ENCODE measurements at places on chromosomes 6 and 20.
A peak's percentile ranks its signal among the peaks of the same experiment; 100 is the strongest.

- no peak for DNase-seq
Measured at GRCh38 chr6:114619621-114620200, 276.9 kb upstream of the HS3ST5 start.

- no peak for DNase-seq
Measured at GRCh38 chr20:35695978-35696377, 3.2 kb downstream of the NFS1 start.

DNA sequence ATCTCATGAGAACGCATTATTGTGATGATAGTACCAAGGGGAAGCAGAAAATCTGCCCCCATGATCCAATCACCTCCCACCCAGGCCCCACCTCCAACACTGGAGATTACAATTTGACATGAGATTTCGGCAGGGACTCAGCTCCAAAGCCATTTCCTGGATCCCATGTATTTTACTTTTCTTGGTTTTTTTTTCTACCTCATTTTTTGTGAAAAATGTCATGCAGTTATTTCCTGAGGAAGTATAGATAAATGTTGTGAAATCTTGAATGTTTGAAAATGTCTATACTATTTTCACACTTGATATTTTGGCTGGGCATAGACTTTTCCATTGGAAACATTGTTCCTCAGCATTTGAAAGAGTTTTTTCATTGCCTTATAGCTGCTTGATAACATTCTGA, 9.1 kb upstream of the BRPF3 start:
- no peak for DNase-seq

GRCh38 chr20:62400021-62400420, 7.1 kb downstream of the CABLES2 start:
- DNase-seq: no peak

DNA sequence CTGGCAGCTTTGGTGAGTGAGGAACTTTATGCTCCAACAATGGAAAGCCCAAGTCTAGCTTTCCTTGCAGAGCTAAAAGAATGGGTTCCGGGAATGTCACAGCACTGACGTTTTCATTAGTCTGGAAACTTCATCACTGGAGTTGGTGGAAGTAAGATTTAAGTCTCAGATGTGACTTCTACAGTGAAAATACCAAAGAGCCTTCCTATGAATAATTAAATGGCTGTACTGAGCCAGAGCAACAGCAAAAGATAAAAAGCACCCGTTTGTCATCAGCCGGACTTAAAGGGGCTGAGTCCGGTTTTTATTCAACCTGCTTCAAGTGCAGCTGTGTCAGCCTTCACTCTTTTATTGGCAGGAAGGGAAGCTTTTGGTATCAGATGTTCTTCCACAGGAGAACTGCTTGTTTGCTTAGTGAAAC, 46.5 kb upstream of the SHLD1 start:
- no peak for DNase-seq

DNA sequence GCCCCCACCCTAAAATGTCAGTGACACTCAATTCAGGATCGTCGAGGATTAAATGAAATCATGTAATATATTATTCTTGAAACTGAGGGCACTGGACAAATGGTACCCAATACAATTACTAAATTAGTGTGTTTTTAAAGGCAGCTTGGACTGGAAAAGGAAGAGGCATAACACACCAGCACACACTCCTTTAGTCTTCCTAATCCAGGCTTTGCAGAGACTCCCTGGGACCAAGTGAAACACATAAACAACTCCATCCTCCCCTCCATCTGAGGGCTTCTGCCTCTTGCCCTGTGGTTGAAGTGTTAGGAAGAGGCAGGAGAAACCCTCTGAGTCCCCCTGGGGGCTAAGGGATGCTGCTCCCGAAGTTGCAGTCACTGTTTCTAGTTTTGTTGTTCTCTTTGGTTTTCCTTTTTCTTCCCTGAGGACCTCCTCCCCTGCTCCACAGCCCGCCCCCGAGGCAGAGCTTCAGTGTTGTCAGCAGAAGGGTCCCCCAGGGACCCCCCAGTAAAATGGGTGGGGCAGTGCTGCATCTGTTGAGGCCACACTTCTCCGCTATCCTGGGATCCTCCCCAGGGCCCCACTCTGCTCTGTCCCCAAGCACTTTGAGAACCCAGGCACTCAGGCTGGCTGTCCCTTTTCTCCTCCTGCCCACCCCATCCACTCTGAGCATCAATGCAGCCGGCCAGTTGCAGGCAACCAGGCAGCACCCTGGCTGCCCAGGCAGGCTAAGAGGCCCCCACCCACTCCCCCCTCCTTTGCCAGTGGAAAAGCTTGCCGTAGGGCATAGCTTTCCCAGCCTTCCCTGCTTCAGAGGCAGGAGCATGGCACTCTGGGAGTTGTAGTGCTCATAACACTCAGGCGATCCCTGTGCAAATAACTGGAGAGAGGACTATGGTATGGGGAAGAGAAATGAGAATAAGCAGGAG, 5.9 kb downstream of the TMEM63B start:
- peak; percentile 69 for DNase-seq

GRCh38 chr20:39691151-39691862, 729.2 kb downstream of the DHX35 start:
- no peak for DNase-seq

GRCh38 chr6:37396571-37397180, 36.3 kb upstream of the CMTR1 start:
- peak; percentile 3 for DNase-seq

GRCh38 chr6:46044881-46045617, 29.4 kb upstream of the CLIC5 start:
- DNase-seq: peak; percentile 70

GRCh38 chr6:29216528-29216927, 45.8 kb downstream of the OR2J2 start:
- DNase-seq: no peak

GRCh38 chr6:27139756-27140579, 107.5 kb upstream of the PRSS16 start:
- no peak for DNase-seq

- peak; percentile 49 for DNase-seq
Measured at GRCh38 chr6:43584892-43585570, 9.0 kb downstream of the POLH start.

- DNase-seq: no peak
Measured at GRCh38 chr6:68947721-68948120, 312.6 kb downstream of the ADGRB3 start.

- no peak for DNase-seq
Measured at GRCh38 chr6:71510856-71511255, 222.2 kb downstream of the OGFRL1 start.

GRCh38 chr6:46925563-46926253, 4.0 kb upstream of the ADGRF5 start:
- peak; percentile 65 for DNase-seq

GRCh38 chr6:119259027-119259426, 90.5 kb downstream of the MAN1A1 start:
- no peak for DNase-seq

DNA sequence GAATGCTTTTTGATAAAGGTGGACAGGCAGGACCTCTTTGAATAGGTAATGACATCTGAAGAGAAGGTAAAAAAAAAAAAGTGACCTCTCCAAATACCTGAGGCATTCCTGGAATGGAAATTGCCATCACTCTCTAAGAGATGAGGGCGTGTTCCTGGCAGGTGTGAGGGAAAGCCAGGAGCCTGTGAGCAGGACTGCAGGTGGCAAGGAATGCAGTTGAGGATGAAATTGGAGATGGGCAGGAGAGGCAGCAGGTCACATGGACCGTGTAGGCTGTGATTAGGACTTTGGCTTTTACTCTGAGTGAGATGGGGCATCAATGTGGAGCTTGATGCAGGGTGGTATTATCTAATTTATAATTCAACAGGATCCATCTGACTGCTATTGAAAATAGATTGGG, 227.4 kb downstream of the LRFN2 start:
- no peak for DNase-seq

- no peak for DNase-seq
Measured at GRCh38 chr6:35443341-35444030, 8.7 kb upstream of the FANCE start.

DNA sequence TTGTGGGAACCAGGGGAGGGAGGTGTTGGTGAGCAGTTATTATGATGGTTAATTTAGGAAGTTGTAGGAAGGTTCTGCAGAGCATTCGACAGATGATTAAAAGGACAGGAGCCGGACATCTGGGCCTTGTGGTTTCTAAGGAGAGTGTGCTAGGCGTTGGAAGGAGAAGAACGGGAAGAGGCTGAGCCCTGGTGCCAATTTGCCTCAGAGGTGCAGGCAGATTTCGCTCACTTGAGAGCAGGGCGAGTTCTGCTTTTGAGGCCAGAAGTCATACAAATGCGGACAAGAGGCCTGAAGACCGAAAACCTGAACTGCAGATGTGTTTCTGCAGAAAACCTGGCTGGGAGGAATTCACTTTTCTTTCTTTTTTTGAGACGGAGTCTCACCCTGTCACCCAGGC, 30.5 kb upstream of the RPS6KA2 start:
- DNase-seq: no peak

GRCh38 chr6:166422201-166422940, 39.6 kb upstream of the MPC1 start:
- no peak for DNase-seq

- no peak for DNase-seq
Measured at GRCh38 chr6:24183584-24183983, 57.6 kb downstream of the NRSN1 start.

- no peak for DNase-seq
Measured at GRCh38 chr20:43988451-43988850, 73.8 kb downstream of the TOX2 start.

- peak; percentile 26 for DNase-seq
Measured at GRCh38 chr6:138007014-138007472, 100.2 kb downstream of the PERP start.

GRCh38 chr20:24588047-24588635, 118.7 kb downstream of the SYNDIG1 start:
- no peak for DNase-seq

GRCh38 chr6:122620902-122621301, 10.7 kb downstream of the PKIB start:
- no peak for DNase-seq

DNA sequence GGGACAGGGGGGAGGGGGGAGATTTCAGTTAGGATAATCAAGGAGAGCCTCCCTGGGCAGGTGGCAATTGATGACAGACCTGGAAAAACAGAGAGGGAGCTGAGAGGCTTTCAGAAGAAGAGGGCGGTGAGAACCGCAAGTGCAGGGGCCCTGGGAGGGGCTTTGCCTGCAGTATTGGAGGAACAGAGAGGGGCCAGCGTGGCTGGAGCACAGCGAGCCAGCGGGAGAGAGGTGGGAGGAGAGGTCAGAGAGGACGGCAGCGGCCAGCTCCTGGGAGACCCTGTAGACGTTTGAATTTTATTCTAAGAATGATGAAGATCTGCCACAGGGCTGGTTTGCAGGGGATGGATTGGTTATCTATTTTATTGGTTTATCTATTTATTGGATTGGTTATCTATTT, 34.5 kb upstream of the NOL4L start:
- DNase-seq: no peak

- no peak for DNase-seq
Measured at GRCh38 chr20:32972181-32973076, 31.8 kb downstream of the SUN5 start.

DNA sequence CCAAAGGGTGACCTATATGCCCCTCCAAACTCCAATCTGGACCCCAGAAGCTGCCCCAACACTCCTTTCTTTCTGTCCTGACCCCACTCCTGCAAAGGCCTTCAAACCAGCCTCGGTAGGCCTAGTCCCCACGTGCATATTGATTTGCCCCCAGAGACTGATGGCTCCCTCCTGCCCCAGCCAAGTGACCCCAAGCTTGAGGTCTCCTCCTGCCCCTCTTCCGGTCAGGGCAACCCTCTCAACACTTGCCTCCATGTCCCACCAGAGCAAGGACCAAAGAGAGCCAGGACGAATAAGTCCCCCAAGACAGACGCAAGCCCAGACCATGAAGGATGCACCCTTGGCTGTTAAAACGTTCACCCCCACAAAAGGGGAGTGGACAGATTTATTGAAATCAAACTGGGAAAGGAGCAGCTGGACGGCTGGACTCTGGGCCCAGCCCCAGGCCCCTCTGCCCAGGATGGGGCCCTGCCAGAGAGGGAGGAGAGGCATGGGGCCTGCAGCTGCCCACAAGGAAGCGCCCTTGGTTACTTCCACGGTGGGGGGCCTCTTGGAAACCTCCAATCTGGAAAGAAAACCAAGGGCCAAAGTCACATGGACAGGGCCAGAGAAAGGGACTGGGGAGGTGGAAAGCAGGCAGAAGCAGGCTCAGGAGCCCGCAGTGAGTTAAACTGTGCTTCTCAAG, 2.4 kb upstream of the SPEF1 start:
- DNase-seq: no peak

GRCh38 chr6:54525731-54526130, 217.5 kb downstream of the TINAG start:
- DNase-seq: peak; percentile 6

- peak; percentile 74 for DNase-seq
Measured at GRCh38 chr6:37077905-37078296, 72.4 kb downstream of the FGD2 start.

DNA sequence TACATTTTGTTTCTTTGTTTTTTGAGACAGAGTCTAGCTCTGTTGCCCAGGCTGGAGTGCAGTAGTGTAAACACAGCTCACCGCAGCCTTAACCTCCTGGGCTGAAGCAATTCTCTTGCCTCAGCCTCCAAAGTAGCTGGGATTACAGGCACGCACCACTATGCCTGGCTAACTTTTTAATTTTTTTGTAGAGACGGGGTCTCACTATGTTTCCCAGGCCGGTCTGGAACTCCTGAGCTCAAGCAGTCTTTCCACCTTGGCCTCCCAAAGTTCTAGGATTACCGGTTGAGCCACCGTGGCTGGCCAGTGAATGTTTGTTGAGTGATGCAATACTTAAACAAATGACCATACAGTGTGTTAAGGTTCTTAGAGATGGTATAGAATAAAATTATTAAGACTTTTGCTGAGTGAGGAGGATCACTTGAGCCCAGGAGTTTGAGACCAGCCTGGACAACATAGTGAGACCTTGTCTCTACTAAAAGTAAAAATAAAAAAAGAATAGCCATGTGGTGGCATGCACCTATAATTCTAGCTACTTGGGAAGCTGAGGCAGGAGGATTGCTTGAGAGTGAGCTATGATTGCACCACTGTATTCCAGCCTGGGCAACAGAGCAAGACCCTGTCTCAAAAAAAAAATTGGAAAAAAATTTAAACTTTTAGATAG, 13.4 kb downstream of the CEP250 start:
- DNase-seq: no peak

DNA sequence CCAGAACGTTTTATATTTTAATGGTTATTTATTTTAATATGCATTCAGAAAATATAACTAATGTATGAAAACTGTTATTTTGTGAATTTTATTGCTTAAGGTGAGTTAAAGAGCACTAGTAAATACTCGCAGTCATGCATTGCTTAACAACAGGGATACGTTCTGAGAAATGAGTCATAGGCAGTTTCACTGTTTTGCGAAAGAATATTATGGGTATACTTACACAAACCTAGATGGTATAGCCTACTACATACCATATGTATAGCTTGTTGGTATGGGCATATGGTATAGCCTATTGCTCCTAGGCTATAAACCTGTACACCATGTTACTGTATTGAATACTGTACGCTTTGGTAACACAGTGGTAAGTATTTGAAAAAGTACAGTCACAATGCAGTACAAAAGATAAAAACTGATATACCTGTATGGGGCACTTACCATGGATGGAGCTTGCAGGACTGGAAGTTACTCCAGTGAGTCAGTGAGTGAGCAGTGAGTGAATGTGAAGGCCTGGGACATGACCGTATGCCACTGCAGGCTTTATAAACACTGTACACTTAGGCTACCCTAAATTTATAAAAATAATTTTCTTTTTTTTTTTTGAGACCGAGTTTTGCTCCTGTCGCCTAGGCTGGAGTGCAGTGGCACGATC, 38.5 kb downstream of the ARFGEF2 start:
- no peak for DNase-seq

Data from HFFc6 (cell line).